ENCODE measurements at places on chromosomes 4 and X.

DNA sequence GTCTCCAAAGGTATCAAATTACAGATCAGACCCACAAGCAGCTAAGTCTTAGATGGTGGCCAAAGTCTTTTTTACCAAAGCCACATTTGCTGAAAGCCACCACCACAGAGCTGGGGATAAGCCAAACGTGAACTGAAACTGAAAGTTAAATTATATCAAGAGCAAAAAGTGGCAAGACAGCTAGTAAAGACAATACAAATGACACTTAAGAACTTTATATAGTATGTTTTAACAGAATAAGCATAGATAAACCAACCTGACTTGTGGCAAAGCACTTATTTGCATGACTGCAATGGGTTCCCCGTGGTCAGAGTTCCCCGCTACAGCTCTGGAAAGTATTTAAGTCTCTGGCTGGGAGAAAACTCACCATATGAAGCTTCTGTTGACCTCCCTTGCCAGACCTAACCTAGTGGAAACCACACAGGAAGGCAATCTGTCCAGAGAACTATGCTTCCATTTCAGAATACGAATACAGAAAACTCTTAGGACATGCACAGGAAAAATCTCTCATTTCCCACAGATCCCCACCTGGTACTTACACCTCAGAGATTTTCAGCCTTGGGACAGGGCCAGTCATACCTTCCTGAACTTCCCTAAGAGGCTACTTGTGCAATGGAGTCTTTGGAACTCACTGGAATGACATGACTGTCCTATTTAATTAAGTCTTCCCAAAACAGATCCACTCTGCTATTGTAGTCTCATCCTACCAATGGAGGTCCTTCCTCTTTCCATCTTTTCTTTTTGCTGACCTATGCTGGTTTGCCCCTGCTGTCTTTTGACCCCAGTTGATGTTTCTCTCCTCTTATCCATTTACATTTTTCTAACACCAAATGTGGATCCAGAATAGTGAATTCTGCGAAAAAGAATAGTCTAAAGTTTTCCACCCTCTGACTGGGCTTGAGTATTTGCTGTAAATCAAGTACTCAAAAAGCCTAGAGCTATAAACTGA, 225.1 kb downstream of the NR3C2 start:
- no peak for DNase-seq

DNA sequence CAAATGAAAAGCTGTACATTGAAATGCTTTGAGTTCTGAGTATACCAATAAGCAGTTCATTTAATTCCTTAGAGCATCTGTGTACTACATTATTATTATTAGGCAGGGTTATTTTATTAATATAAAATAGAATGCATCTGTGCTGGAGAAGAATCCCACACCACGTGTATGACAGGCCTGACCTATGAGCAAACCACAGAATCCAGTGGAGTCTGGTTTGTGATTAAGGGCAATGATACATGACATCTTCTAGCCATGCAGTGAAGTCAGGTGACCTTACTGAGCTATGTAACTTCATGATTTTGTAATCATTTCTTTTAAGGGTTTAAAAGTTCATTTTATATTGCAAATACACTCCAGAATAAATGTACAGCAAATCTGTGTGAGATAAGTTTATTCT, 1165.0 kb upstream of the TENM3 start:
- no peak for DNase-seq

- no peak for DNase-seq
Measured at GRCh38 chr4:67084783-67085182, 460.5 kb downstream of the CENPC start.

- DNase-seq = no peak
Measured at GRCh38 chrX:56231537-56232090, 542 bp upstream of the KLF8 start.

DNA sequence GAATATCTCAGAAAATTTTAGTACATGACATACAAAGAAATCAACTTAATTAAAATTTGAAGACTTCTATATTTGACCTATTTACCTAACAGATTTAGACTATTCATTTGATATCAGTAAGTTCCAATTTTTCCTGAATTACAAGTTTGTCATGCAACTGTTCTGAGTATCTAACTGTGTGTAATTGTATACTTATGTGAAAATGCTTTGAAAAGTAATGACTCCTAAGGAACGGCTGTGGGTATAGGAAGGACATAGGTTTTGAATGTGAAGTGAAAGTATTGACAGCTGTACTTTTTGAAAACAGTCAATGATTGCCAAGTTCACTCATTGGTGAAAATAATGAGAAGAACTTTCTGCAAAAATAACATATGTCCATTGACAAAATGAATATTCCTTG, 2.9 kb downstream of the GRIA2 start:
- DNase-seq = no peak

DNA sequence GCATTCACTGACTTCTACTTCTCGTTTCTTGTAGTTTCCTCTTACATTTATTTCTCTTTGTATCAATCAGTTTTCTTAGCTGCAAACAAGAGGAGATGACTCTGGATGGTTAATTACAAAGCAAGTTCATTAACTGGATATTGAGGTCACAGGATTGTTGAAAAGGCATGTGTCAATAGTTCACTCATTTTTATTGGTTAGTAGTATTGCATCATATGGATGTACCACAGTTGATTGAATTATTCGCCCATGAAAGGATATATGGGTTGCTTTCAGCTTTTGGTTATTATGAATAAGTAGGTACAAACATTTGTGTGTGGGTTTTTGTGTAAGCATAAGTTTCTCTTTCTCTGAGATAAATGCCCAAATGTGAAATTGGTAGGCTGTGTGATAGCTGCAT, 21.8 kb upstream of the ARHGEF6 start:
- no peak for DNase-seq

GRCh38 chr4:93718233-93718632, 110.3 kb upstream of the ATOH1 start:
- DNase-seq = no peak

GRCh38 chr4:26218677-26219605, 101.9 kb upstream of the RBPJ start:
- DNase-seq = no peak

DNA sequence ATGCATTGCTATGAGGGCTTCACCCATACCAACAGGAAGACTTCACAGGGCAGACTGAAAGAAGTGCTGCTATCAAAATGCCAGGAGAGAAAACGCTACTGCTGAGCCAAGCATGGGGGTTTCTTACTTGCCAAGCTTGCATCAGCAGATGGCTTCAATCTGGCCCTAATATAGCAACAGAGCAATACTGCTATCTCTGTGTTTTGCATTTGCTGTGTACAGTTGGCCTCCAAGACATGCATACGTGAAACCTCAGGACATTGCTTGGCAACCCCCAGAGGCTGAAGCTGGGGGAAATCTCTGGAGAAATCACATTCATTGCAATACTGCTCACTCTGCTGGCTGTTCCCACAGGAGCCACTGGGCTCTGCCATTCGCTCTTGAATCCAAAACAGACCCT, 127.2 kb upstream of the GPC4 start:
- no peak for DNase-seq

GRCh38 chr4:79886557-79886956, 186.5 kb downstream of the ANTXR2 start:
- DNase-seq = no peak

DNA sequence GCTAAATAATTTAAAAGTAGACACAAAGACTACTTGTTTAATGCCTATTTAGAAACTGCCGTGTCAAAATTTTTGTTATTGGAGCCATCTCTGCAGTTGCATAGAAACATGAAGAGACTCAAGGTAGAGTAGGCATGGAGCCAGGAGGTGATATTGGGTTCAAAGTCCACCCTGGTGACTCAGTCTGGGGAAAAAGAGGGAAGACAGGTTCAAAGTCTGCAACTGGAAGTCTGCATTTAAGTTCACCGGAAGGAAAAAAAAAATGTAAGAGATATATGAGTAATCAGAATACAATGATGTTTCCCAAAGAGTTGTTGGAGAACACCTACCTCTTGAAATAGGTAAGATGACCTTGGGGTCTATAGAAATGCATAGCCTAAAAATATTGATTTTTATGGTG, 67.4 kb upstream of the QRFPR start:
- DNase-seq = no peak

GRCh38 chr4:153916273-153916755, 127.4 kb upstream of the SFRP2 start:
- no peak for DNase-seq

DNA sequence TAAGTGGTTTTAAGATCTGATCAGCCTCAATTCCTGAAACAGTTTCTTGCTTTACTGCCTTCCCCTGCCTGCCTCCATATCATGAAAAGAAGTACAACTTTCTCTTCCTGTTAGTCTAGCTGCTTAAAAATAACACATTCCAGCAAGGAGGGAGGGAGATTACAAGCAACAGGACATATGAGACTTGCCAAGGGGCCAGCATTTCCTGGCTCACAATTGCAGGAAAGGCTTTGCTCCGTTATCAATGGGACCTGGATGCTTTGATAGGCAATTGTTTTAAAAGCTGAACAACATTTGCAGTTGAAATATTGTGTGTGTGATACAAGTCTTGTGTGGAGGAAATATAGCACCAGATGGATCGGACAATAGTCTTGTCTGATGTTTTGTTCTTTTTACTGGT, 425.0 kb downstream of the FAT4 start:
- no peak for DNase-seq

GRCh38 chrX:109813236-109813635, 80.2 kb upstream of the ACSL4 start:
- no peak for DNase-seq

- DNase-seq = no peak
Measured at GRCh38 chr4:54493862-54494261, 163.9 kb upstream of the KIT start.

DNA sequence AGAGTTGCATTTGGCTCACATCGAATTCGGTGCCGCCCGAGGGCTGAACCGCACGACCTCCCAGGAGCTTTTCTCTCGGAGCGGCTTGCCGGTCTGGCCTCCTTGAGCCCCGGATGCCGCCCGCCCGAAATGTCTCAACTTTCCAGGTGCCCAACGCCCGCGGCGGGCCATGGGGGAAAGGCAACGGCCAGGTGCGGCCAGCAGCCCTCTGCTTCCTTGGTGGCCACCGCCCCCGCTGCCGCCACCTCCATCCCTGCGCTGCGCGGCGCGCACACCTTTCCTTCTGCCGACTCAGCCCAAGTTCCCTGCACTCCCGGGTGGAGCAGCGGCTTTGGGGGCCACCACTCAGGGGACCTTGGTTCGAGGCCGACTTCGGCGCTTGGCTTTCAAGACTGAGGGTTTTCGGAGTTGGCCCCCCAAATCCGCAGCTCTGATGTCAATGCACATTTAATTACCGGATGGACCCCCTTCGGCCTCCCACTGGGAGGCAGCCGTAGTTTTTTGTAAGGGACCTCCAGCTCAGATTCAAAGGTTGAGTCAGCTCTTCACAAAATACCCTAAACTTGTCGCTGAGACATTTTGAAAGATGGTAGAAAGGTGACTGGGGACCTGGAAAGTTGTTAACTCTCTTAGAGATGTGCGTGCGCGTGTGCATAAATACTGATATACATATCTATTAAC, 1.1 kb downstream of the AFF2 start:
- DNase-seq = no peak

GRCh38 chr4:183499801-183500200, 5.1 kb upstream of the ING2 start:
- no peak for DNase-seq

DNA sequence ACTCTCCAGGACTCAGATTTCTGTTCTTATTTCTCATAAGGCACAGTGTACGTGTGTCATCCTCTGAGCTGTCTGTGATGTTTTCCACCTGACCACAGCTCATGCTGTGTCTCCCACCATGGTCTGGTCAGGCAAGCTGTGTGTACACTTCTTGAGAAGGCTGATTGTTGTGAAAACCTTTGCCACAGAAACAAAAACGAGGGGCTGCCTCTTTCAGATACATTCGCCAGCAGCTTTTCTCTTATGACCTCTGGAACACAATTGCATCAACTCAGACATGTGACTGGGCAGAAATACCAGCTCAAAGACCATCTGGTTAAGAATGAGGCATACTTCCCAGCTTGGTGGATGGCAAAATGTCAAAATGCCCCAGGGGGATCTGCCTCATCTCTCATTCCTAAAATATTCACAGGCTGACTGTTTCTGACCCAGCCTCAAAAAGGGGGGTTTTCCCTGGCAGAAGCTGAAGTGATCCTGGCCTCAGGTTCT, 46.1 kb downstream of the PGRMC2 start:
- no peak for DNase-seq

- DNase-seq = no peak
Measured at GRCh38 chrX:45621376-45622041, 420.8 kb upstream of the DIPK2B start.

DNA sequence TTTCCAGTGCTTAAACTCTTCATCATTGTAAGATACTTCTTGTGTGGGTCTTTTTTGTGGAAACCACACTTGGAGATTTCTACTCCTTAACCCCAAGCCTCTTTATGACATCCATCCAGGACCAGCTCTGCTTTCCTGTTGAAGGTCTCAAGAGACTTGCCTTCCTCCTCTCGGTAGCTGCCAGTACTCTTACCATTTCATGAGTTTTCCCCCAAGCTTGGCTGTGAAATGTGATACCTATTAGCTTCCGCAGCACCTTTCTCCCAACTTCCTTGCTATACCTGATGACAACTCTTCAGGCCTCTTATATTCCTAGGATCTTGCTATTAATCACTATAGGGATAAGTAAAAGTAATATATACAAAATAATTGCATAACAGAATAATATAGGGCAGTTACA, 1.9 kb upstream of the DCK start:
- DNase-seq = no peak

DNA sequence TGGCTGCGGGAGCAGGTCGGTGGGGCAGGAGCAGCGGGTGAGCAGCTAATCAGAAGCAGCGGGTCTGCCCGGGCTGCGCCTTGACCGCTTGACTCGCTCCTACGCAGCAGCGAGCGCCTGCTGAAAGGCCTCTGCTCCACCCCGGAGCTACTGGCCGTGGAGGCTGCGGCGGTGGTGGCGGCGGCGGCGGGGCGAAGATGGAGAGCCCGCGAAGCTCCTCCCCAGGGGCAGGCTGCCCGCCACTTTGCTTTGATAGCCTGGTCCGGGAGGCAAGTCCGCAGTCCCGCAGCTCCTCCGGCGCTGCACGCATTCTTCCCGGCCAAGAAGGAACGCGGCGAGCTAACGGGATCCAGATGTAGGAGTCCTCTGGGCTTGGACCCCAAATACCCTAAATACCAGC, 36.7 kb downstream of the PJA1 start:
- DNase-seq = no peak

DNA sequence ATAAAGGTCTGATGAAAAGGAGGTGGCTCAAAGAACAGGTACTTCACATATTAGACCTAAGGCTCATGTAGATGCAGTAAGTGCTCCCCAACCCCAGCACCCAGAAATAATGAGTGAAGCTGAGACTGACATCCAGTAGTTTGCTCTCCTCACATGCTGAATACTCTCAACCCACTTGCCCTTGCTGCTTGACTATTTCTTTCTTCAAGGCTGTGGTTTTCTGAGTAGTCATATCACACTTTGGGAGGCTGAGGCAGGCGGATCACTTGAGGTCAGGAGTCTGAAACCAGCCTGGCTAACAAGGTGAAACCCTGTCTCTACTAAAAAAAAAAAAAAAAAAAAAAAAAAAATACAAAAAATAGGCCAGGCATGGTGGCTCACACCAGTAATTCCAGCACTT, 51.5 kb upstream of the PRPS1 start:
- DNase-seq = no peak

DNA sequence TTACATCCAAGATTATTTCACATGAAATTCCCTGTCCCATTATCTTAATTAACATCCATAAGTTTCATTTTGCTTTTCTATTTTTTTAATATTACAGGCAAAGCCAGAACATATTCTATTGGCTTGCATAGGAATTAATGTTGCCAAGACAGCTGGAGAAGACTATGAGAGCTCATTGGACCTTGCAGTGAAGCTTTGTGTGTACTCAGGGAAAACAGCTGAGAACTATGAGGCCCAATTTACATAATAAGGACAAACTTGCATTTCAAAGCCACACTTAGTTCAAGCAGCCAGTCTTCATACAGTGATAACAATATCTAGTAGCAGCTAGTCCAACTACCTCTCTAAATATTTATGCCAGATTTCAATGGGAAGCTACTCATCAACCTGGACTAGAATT, 134.4 kb downstream of the DDX53 start:
- no peak for DNase-seq
